ENCODE measurements at places on chromosomes 3 and 15.

DNA sequence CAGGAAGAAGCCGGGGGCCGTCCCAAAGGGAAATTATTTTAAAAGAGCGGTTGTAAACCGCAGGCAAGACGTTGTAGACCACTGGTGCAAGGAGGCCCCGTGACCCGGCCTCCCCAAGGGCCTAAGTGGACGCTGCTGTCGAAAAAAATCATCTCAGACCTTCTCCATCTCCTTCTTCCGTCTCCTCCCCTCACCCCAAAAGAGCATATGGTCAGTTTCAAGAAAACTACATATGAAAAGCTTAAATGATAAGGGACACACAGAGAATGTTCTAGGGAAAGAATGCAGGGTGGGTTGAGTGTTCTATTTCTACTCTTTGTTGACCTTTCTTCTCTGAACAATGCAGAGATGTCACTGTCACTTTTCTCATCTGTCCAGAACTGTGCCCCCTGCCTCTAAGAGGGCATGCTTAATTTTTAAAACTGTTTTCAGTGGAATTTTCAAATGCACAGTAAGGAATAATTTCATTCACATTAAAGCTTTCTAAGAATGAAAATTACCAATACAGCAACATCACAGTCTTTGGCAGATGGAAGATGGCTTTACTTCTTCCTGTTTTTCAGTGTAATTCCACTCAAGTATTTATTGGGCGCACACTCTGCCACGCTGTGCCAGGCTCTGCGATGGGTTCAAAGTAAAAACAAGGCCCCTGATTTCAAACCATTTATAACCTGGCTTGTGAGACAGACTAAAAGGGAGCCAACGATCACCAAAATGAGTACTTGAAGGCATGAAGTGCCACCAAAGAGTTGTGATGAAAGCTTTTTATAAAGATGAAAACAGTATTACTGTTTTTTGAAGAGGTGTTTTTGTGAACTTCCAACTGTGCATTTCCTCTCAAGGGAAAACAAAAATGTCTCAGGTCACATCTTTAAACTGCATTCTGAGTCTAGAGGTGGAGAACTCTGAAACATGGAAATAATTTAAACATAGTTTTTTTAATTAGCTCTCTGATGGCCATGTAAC is 891 bp upstream of the TOP2B start:
- no peaks in the 10 kb centered on the region for H3K27me3 ChIP-seq
- DNase-seq: peak; percentile 43
- peak overlapping the region; percentile 94 for H3K4me3 ChIP-seq
- no peaks in the 10 kb centered on the region for H3K36me3 ChIP-seq
- H3K4me1 ChIP-seq: peaks cover 13% of the 10 kb centered on the region

GRCh38 chr3:23431764-23432163 is 228.6 kb downstream of the UBE2E2 start:
- H3K4me1 ChIP-seq: no peaks in the 10 kb centered on the region
- no peak overlapping the region for H3K27ac ChIP-seq
- no peaks in the 10 kb centered on the region for H3K36me3 ChIP-seq

- H3K4me1 ChIP-seq: peaks cover 17% of the 10 kb centered on the region
- no peak overlapping the region for H3K27ac ChIP-seq
- H3K4me3 ChIP-seq: peak overlapping the region; percentile 6
- no peaks in the 10 kb centered on the region for H3K36me3 ChIP-seq
Observed at GRCh38 chr3:129973853-129974563, 512 bp upstream of the TRH start.

DNA sequence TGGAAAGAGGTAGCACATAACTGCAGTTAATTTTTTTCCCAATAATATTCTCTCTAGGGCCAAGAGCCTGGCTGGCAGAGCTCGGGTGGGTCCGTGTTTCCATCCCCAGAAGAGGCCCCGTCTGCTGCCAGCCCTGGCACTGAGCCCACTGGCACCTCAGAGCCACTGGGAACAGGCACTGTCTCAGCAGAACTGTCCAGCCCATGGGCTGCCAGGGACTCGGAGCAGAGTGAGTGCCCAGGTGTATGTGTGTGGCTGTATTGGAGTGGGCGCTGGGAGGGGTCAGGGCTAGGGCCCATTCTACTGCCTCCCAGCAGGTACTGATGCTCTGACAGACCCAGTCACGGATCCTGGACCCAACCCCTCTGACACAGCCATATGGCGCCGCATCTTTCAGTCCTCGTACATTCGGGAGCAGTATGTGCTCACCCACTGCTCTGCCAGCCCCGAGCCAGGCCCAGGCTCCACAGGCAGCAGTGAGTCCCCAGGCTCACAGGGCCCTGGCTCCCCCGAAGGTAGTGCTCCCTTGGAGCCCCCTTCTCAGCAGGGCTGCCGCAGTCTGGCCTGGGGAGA is 8.9 kb downstream of the VWA5B2 start:
- peaks cover 14% of the 10 kb centered on the region for H3K36me3 ChIP-seq
- peaks cover 6% of the 10 kb centered on the region for H3K27me3 ChIP-seq
- no peak overlapping the region for H3K27ac ChIP-seq
- DNase-seq: no peak
- H3K4me1 ChIP-seq: no peaks in the 10 kb centered on the region

GRCh38 chr15:74396445-74397238 is 29.2 kb upstream of the CYP11A1 start:
- H3K27me3 ChIP-seq: no peaks in the 10 kb centered on the region
- H3K36me3 ChIP-seq: no peaks in the 10 kb centered on the region
- H3K27ac ChIP-seq: no peak overlapping the region
- no peak overlapping the region for H3K4me3 ChIP-seq

DNA sequence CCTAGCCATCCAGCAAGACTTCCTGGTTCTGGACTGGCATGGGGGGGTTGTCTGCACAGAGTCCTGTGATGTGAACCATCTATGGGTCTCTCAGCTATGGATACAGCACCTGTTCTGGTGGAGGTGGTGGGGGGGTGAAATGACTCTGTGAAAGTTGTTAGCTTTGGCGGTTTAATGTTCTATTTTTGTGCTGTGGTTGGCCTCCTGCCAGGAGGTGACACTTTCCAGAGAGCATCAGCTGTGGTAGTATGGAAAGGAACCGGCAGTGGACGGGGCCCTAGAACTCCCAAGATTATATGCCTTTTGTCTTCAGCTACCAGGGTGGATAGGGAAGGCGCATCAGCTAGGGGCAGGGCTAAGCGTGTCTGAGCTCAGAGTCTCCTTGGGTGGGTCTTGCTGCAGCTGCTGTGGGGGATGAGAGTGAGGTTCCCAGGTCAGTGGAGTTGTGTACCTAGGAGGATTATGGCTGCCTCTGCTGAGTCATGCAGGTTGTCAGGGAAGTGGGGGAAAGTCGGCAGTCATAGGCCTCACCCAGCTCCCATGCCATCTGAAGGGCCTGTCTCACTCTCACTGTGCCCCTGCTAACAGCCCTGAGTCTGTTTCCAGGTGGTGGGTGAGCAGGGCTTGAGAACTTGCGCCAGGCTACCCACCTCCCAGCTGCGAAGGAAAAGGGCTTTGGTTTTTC is 7.1 kb upstream of the LARS2 start:
- no peaks in the 10 kb centered on the region for H3K36me3 ChIP-seq
- no peaks in the 10 kb centered on the region for H3K4me1 ChIP-seq
- peaks cover 5% of the 10 kb centered on the region for H3K27me3 ChIP-seq

DNA sequence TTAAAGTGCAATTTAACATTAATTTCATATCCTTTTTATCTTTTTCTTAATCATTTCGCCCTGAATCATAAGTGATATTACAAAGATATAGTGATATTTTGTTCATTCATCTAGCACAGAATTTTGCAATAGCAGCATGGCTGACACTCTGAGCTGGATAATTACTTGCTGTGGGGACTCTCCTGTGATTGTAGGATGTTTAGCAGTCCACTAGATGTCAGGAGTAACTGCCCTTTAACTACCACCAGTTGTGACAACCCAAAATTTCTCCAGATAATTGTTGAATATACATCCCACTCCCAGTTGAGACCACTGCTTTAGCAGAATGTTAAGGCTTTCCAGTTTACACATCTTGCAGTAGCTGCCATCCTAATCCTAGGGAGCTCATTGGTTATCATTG is 196.8 kb upstream of the MBNL1 start:
- no peaks in the 10 kb centered on the region for H3K27me3 ChIP-seq
- no peaks in the 10 kb centered on the region for H3K4me1 ChIP-seq
- H3K27ac ChIP-seq: no peak overlapping the region
- no peak overlapping the region for H3K4me3 ChIP-seq
- DNase-seq: peak; percentile 61

- no peak overlapping the region for H3K27ac ChIP-seq
- peaks cover 15% of the 10 kb centered on the region for H3K36me3 ChIP-seq
- H3K4me1 ChIP-seq: peaks cover 35% of the 10 kb centered on the region
- no peak overlapping the region for H3K4me3 ChIP-seq
- H3K27me3 ChIP-seq: no peaks in the 10 kb centered on the region
Observed at GRCh38 chr3:48433472-48434118, 3.7 kb upstream of the PLXNB1 start.

DNA sequence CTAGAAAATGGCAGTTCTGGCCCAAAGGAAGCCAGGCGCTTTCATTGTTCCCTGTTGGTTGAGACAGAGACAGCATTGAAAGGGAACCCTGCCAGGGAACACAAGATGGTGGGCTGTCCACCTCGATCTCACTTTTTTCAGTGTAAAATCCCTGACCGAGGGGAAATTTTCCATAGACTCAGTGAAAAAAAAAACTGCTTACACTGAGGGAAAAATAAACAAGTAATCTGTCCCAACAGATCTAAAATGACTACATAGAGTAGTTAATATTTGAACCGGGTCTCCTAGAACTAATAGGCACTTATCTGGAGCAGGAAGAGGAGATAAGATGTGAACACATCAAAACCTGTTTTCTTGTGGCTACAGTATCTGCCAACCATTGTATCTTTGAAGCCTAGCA is 763.4 kb upstream of the GOLIM4 start:
- no peaks in the 10 kb centered on the region for H3K4me1 ChIP-seq
- H3K36me3 ChIP-seq: no peaks in the 10 kb centered on the region
- H3K27me3 ChIP-seq: no peaks in the 10 kb centered on the region
- no peak overlapping the region for H3K27ac ChIP-seq

- no peaks in the 10 kb centered on the region for H3K36me3 ChIP-seq
- no peak for DNase-seq
- no peaks in the 10 kb centered on the region for H3K4me1 ChIP-seq
- H3K27me3 ChIP-seq: no peaks in the 10 kb centered on the region
- H3K4me3 ChIP-seq: no peak overlapping the region
- H3K27ac ChIP-seq: no peak overlapping the region
Observed at GRCh38 chr3:105938101-105938500, 69.3 kb upstream of the CBLB start.

DNA sequence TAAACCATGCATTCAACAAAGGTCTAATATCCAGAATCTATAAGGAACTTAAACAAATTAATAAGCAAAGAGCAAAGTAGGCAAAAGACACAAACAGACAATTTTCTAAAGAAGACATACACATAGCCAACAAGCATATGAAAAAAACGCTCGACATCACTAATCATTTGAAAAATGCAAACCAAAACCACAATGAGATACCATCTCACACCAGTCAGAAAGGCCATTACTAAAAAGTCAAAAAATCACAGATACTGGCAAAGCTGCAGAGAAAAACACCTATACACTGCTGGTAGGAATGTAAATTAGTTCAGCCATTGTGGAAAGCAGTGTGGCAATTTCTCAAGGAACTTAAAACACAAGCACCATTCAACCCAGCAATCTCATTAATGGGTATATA is 53.8 kb downstream of the FSIP1 start:
- no peak overlapping the region for H3K27ac ChIP-seq
- H3K27me3 ChIP-seq: no peaks in the 10 kb centered on the region
- DNase-seq: no peak
- no peak overlapping the region for H3K4me3 ChIP-seq
- no peaks in the 10 kb centered on the region for H3K36me3 ChIP-seq
- H3K4me1 ChIP-seq: no peaks in the 10 kb centered on the region

DNA sequence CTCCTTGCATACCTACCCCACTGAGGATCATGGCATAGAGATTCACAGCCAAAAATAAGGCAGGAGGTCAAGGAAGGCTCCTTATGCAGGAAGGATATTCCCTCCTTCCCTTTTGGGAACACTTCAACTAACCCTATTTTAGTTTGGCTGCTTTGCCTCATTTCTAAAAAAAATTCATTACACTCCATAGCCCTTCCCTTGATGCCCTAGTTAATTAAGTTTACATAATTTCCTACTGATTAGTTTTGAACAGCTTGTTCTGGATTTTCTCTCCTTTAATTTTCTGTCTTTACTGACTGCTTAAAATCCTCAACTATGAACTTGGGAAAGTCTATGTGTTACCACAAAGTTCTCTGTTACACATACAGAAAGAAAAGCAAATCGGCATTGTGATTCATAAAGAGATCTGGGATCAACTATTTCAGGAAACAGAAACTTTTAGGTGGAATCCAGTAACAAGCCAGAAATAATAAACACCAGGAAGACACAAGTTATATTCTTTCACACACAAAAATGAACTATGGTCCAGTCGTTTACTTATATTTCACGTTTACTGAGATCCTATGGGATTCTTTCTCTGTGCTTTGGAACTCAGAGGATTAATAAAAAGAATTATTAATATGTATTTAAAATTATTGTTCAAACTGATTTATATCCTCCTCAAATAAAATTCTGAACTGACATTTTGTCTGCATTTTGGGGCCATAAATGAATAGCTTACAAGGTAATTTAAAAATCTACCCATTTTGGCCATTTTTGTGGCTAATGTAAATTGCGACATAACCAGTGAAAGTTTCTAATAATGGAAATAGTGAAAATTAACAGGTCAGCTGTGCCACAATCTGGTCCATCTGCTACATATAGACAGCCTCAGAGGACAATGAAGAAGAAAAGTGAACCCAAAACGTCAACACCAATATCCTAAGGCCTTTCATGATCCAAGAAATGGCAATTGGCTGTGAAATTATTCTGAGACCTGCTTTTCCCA is 113.8 kb downstream of the FRMD5 start:
- no peaks in the 10 kb centered on the region for H3K27me3 ChIP-seq
- no peak overlapping the region for H3K4me3 ChIP-seq
- no peak for DNase-seq

- H3K4me3 ChIP-seq: no peak overlapping the region
- no peak overlapping the region for H3K27ac ChIP-seq
- DNase-seq: no peak
- peaks cover 8% of the 10 kb centered on the region for H3K27me3 ChIP-seq
Observed at GRCh38 chr15:57589754-57590153, 1.9 kb upstream of the MYZAP start.

- no peak for DNase-seq
- H3K27me3 ChIP-seq: no peaks in the 10 kb centered on the region
- no peaks in the 10 kb centered on the region for H3K36me3 ChIP-seq
- H3K27ac ChIP-seq: no peak overlapping the region
Observed at GRCh38 chr3:185212559-185212958, 41.3 kb downstream of the EHHADH start.

DNA sequence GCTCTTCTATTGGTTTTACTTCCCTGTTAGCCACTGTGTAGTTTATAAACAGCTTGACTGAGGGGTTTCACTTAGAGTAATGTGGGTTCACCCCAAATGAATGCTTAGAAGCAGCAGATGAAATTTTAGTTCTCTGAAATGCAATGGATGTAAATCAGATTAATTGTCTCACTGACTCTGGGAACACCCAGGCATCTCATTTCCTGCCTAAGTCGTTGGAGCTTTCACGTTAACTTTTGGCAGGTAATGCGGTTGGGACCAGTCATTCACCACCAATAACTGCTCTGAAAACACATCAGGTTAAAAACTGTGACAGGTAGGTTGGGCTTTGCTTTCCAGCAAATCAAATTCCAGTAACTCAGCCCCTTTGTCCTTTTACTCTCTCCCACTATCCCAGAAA is 775.4 kb downstream of the NTRK3 start:
- no peak for DNase-seq
- no peak overlapping the region for H3K27ac ChIP-seq
- H3K36me3 ChIP-seq: no peaks in the 10 kb centered on the region
- H3K4me3 ChIP-seq: no peak overlapping the region
